ENCODE measurements at places on chromosomes 6 and 20.

DNA sequence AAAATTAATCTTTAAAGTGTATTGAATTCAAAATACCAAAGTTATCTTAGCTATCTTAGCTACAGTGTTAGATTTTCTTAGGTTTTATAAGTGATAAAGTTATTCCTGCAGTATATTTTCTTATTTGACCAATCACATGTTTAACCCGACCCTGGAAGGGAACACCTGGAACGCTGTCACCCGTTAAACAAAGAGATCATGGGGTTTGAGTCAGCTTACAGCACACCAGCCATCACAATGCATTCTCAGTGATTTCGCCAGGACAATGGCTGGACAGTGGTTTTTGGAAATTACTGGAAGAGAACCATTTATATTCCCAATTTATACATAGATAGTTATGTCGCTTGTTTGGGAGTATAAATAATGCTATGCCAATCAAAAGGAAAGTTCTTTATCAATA, 10.5 kb downstream of the C6orf118 start:
- no peak for DNase-seq

DNA sequence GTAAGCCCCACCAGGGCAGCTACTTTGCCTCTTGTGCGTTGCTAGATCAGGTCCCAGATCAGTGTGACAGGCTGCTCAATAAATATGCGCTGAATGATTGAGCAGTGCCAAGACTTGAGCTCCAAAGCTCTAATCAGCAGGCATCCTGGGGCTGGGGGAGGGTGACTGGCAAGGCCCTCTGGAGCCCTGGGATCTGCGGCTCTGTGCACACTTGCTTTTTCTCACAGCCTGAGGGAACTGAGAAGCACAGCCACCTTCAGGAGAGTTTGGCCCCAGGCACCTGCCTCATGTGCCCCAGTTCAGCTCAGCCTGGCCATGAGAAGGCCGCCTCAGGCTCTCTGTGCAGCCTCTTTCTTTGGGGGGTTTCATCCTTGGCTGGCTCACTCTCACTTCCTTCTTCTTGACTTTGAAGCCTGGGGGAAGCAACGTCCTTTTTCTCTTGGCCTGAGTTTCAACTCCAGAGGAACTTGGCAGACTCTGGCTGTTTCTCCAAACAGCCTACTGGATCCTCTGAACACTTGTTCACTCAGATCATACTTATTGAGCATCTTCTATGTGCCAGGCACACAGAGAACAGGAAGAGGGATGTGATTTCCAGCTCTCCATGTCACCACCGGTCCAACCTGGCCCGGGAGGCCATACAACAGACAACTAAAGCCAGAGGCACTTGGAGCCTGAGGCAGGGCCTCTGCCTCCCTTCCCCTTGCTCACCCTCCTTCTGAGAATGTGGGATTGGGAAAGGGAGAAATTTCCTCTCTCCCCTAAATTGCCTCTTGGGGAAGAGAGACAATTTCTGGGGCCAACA, 114.0 kb downstream of the VEGFA start:
- DNase-seq: no peak

DNA sequence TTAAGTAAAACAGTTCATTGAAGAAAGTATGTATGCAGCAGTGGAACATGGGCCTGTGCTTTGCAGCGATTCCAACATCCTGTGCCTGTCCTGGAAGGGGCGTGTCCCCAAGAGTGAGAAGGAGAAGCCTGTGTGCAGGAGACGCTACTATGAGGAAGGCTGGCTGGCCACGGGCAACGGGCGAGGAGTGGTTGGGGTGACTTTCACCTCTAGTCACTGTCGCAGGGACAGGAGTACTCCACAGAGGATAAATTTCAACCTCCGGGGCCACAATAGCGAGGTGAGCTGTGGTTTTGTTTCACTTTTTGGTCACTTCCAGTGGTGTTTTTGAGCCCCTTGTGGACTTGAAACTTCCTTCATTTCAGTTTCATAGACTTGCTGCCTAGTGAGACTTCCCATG, 1.7 kb downstream of the TULP4 start:
- DNase-seq: no peak

DNA sequence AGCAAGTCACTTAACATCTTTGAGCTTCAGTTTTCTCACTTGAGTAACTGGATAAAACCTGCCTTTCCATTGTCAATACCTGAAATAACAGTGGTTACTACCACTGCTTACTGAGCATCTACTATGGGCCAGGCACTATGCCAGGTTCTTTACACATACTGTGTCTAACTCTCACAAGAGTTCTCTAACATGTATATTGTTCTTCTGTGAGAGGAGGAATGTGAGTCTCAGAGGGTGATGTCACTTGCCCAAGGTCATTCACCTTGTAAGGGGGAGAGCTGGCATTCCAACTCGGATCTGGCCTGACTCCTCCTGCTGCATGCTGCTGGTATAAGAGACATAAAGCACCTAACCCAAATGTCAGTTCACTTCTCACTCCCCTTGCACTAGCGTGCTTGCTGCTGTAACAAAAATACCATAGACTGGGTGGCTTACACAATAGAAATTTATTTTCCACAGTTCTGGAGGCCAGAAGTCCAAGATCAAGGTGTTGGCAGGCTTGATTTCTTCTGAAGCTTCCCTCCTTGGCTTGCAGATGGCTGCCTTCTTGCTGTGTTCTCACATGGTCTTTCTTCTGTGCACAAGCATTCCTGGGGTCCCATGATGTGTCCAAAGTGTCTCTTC, 21.9 kb upstream of the SGK2 start:
- DNase-seq: no peak

GRCh38 chr20:48349656-48350055, 478.1 kb downstream of the PREX1 start:
- DNase-seq: no peak

DNA sequence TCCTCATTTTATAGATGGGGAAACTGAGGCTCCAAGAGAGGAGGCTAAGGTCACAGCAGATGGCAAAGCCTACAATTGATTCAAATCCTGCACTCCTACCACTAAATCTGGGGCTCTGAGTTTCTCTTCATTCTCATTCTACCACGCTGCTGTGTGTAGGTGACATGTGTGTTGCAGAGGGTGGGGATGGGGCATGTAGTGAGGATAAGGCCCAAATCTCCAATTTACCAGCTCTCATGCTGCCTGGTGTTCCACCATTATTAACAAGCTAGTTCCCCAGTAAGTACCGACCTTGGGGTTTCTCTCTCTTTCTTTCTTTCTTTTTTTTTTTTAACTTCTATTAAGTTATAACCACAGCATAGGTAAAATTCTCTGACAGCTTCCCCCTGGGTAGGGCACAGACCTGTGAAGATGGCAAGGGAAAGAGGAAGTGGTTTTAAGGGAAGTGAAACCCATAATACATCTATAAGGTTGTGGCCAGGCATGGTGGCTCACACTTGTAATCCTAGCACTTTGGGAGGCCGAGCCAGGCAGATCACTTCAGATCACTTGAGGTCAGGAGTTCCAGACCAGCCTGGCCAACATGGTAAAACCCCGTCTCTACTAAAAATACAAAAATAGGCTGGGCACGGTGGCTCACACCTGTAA, 13.0 kb upstream of the MATN4 start:
- DNase-seq: no peak
